Stimulated activated CD4-positive, alpha-beta T cell treated with anti-CD3 and anti-CD28 coated beads, TNF-alpha, amount 100 ng/mL, for 4 hours (primary cell): ENCODE measurements at places on chromosomes 12 and 14.

DNA sequence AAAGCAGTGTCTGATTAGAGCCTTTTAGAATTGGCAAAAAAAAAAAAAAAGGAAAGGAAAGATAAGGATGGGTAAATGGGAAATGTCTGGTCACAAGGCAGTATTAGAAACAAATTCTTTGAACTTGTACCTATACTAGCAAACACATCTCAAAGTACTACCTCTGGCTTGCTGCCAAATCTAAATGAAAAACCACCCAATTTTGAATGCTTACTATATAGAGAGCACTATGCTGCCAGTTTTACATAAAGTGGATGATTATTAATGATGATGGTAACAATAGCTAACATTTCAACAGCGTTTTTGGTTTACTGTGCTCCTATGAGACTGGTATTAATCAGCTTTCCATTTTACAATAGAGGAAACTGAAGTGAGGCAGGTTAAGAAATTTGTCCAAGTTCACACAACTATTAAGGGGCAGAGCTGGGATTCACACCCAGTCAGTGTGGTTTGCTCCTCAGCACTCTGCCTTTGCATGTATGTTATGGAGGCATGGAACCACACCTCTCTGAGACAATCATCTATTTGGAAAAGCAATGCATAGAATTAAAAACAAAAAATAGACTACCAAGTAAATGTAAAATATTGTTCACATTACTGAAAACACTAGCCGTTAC is 34.2 kb downstream of the ATP2B1 start:
- no peak for DNase-seq

DNA sequence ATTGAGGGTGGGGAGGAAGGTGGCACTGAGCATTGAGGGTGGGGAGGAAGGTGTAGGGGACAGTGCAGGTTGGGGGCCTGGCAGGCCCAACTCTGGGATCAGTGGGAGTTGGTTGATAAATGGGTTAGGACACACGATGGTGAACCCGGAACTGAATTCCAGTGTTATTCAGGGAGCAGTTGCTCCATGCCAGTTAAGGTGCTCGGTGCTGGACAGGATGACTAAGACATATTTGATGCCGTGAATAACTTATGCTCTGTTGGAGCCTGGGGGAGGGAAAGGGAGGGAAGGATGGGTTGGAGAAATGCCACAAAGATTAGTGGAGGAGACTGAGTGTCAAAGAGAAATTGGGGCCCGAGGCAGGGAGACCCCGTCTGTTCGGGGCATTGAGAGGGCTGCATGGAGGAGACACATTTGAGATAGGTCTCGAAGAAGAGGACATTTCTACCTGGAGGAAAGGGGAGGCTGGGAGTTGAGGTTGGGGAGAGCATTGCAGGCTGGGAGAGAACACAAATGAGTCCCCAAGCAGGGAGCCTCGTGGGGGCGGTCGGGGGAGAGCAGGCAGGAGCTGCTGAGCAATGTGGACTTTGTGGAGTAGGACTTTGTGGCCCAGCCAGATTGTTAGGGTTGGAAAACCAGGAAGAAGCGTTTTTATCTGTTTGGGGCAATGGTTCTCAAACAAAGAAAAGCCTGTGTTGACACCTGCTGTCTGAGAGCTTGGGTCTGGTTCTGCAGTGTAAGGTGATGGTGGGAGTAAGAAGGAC is 65.3 kb downstream of the IQSEC3 start:
- DNase-seq: no peak

- DNase-seq: no peak
Measured at GRCh38 chr12:116920939-116921338, 10.2 kb downstream of the FBXW8 start.

DNA sequence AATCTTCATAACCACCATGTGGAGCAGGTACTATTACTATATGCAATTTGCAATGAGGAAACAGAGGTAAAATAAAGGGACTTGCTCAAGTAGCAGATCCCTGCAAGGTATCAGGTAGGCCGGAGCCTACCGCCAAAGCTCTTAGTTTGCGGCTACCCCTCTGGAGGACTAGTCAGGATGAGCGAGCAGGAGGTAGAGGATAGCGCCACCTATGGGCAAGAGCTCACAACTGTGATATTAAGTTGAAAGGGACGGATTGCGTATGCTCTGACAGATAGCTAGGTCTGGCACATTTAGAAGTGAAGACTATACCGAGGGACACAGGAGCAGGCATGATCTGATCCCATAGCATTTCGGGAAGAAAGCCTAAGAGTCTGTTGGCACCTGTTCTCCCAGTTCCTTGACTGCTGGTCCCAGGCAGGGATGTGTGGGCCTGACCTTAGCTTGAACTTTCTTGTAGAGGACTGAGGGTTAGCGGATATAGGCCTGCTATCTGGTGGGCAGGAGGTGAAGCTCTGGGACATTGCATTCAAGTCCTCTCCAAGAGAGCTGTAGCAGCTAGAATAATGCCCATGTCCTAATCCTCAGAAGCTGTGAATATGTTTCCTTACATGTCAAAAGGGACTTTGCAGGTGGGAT is 48.0 kb downstream of the SLC17A8 start:
- no peak for DNase-seq

DNA sequence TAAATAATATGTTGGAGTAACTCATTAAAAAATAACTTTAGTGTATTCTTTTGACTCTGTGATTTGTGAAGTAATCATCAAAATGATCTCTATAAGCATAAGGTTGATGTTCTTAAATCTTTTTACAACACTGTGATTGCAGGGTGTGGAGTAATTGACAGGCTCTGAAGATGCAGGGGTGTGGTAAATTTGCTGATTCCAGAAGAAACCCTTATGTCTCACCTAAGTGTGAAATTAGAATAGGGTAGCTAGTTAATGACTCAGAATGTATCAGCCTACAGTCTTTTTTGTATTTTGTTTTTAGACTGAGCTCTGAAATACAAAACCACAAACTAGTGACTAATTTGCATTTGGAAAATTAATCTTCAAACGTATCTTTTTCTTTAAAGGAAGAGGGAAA is 5.9 kb downstream of the PRPF39 start:
- DNase-seq: no peak

DNA sequence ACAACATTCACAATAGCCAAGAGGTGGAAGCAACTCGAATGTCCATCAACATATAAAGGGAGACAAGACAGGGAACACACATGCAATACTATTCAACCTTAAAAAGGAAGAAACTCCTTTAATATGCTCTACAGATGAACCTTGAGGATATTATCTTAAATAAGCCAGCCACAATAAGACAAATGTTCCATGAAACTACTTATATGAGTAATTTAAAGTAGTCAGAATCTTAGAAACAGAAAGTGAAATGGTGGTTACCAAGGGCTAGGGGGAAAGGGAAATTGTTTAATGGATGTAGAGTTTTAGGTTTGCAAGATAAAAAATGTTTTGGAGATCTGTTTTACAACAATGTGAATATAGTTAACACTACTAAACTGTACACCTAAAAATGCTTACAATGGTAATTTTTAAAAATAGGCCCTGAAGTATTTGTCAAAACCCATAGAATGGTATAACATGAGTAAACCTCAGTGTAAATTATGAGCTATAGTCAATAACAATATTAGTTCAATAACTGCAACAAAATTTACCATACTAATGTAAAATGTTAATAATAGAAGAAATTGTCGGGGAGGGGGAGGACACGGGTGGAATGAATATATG is 71.1 kb downstream of the EGLN3 start:
- no peak for DNase-seq

DNA sequence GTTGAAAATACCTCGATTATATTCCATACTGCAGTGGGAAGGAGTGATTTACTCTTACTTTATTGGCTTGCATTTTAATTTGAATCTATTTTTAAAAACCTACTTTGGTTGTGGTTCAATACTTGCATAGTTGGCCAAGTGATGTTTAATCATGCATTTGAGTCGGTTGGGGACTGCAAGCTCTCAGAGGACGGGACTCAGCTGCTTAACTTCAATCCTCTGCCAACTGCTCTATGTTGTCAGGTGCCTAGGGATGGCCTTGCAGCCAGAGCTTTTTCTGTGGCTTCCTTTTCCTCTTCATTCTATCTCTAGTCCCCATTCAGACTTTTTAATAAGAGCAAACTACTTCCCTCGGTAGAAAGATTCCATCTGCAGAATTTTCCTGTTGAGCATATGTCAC is 53.4 kb upstream of the KRR1 start:
- DNase-seq: no peak
